ENCODE measurements at places on chromosomes 2 and 18.

DNA sequence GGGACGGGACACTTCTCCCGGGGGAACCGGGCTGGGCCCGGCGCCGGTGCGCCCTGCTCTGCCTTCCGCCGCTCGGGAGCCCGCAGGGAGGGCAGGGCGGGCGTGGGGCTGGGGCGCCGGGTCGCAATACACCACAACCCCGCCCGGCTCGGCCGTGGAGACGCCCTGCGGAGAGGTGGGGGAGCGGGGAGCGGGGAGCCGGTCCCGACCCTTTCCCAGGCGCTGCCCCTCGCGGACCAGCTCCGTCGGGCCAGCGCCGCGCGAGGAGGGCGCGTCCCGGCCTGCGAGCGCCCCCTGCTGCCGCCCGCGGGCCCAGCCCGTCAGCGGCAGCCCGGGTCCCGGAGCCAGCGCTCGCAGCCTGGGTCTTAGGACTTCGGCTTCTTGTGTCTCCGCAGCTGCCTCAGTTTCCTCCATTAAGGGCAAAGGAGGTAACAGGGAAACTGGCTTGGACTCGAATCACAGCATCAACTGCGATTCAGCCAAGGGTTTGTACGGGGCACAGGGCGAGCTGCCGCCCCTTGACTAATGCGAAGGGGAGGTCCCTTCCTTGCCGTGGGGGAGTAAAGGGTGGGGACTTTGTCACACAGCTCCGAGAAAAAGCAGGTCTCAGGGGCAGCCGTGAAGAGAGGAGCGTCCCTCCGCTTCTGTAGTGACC lies 635 bp upstream of the ADRA2B start:
- DNase-seq, result no peak

DNA sequence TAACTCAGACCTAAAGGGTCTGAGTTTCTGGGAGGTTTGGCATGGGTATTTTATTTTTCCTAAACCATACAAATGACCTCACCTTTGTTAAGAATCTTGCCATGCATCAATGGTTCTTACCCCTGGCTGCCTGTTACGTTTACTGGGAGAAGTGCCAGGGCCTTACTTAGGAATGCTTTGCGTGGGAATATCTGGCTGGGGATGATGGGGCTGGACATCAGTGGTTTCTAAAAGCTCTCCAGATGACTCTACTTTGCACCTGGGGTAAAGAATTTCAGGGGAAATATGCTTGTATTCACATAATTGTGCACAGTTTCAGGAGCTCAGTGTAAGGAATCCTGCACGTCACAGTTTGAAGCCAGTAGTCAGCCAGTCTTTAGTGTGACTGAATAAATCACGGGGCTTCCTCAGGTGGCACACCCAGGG lies 18.2 kb upstream of the DAW1 start:
- DNase-seq, result no peak

DNA sequence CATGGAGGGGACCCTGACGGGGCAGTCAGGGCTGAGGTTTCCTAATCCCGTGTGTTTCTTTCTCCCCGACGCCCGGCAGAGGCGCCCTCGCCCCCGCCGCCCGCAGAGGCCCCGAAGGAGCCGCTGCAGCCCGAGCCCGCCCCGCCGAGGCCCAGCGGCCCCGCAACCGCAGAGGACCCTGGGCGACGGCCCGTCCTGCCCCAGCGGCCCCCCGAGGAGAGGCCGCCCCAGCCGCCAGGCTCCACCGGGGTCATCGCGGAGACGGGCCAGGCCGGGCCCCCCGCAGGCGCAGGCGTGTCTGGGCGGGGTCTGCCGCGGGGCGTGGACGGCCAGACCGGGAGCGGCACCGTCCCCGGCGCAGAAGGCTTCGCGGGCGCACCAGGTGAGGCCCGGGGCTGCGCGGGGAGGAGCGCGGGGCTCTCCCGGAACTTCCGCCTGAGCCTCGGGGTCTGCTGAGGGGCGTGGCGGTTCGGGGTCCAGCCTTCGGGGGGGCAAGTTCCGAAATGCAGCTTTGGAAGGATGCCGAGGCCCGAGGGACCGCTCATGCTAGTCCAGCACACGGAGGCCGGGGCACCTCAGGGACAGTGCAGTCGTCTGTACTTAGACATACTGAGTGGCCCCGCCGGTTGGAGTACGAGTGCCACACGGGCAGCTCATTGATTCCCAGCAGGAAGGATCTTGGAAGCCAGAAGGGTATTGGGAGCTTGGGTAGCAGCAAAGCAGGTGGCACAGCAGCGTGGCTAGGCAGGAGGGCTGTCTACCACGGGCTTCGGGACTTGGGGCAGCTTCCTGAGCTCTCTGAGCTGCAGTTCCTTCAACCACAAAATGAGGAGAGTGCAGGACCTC lies 60.1 kb downstream of the EMILIN2 start:
- DNase-seq, result peak; percentile 30

- no peak for DNase-seq
These were observed 98.9 kb upstream of the ZFP36L2 start for GRCh38 chr2:43325107-43325811.

DNA sequence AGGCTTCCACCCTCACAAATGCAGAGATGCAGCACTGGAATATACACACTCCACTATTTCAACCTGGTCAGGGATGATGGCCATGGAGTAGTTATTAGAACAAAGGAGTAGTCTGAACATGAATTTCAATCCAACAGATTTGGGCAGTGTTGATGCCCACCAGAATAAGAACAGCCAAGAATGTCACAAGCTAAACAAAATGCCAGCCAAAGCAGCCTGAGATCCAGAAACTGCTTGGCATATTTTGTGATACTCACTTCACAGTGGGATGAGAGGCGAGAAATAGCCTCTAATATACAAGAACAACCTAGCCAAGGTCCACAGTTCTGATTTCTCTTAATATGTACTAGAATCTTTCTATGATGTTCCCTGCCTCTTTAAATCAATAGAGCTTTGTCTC lies 58.6 kb upstream of the KLF7 start:
- no peak for DNase-seq

GRCh38 chr18:54776282-54776977 lies 51.8 kb upstream of the RAB27B start:
- no peak for DNase-seq

DNA sequence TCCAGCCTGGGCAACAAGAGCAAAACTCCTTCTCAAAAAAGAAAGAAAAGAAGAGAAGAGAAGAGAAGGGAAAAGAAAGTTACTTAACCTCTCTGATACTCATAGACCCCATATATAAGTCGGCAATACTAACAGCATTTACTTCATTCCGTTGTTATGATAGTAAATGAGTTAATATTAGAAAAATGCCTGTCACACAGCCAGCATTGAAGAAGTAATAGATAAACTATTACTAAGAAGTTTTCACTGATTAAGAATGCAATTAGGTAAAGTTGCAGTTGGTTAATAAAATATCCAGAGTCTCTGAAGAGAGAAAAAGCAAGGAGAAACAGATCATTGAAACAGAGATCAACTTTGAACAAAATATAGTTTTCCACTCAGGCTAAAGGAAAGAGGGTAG lies 161.3 kb upstream of the UBE2E3 start:
- no peak for DNase-seq

DNA sequence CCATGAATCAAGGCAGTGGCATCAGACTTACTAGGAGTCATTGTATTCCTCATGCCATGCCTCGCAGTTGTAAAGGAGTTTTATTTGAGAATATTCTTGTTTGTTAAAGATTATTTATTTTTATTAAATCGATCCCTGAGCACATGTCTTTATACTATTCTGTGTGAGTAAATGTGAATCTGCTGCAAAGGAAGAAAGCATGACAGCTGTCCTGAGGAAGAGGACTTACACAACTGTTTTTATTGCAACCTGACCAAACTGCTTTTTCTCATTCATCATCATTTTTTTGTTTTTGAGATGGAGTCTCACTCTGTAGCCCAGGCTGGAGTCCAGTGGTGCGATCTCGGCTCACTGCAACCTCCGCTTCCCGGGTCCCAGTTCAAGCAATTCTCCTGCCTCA lies 34.1 kb downstream of the INO80D start:
- DNase-seq, result no peak

- DNase-seq, result no peak
These were observed 81.9 kb upstream of the MYCN start for GRCh38 chr2:15858466-15858865.

- DNase-seq, result peak; percentile 17
These were observed 65.1 kb upstream of the CTLA4 start for GRCh38 chr2:203802342-203803052.

DNA sequence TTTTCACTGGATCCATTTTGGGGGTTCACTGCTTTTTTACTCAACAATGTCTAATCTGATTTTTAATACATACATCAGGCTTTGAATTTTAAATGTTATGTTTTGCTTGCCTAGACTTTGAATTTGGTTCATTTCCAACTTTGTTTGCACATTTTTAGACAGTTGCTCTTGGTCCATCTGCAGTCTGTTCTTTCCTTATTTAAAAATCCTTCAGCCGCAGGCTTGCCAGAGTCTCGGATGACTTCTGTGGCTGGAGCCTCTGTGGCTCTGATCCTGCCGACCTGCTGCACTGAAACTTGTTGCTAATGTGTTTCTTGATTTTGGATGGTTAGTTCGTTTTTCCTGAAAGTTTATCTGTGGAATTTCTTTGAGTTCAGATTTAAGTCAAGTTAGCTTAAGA lies 172.0 kb upstream of the ALKAL2 start:
- no peak for DNase-seq

DNA sequence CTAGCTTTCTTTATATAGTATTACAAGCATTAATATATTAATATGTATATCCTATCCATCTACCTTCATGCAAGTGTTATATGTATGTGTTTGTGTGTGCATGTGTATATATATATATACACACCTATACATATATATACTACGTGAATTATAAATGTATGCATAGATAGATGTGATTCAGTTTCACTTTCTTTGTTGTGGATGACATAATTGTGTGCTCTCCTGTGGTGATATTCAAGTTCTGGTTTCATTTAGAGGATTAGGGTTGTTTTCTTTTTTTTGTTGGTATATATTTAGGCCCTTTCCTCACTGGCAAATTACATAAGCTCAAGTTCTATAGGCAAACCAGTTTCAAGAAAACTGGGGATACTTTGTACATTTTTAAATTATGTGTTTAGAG lies 225.7 kb upstream of the FANCL start:
- no peak for DNase-seq

- DNase-seq, result no peak
These were observed 774.8 kb upstream of the ID2 start for GRCh38 chr2:7907041-7907440.

DNA sequence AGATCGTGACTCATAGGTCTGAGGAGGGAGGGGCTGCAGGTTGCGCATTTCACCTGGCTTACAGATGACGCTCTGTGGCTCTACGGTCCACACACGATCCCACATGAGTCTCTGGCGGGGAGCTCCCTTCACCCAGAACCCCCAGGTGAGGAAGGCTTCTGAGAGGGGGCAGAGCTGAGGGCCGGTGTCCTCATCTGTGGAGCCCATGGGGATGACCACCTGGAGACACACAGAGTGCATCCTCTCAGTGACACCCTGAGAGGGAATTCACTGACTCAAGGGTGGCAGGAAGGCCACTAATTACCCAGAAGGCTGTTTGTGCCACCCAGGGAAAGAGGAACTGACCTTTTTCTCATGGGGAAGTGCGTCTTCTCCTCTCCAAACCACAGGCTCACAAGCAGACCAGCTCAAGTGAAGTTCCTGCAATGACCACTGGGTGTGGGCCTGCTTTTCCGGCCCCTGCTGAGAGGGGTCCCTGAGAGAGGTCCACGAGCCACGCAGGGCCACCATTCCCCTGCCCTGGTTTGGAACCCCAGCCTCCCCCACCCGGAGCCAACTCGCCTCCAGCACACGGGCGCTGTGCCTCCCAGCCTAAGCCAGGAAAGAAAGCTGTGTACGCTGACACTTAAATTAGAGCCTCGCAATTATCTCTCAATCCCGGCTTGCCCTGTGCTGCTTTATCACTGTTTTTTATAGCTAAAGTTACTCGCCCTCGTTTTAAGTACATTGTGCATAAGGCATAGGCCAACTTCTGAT lies 114.1 kb downstream of the BCL11A start:
- no peak for DNase-seq

DNA sequence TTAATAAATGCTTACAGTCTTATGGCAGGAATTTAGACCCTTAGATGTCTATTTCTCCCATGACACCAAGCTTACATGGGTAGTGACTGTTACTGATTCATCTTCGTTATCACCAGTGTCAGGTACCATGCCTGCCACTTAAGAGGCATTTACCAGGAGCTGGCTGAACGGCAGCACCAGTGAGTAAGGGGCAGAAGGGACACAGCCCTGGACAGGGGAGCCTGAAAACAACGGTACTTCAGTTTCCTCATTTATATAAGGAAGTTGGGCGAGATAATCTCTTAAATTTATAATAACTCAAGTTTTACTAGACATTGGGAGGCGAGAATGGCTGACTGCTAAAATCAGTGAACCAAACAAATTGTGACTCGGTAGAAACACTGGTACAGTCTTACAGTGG lies 1.2 kb downstream of the COA5 start:
- DNase-seq, result no peak

DNA sequence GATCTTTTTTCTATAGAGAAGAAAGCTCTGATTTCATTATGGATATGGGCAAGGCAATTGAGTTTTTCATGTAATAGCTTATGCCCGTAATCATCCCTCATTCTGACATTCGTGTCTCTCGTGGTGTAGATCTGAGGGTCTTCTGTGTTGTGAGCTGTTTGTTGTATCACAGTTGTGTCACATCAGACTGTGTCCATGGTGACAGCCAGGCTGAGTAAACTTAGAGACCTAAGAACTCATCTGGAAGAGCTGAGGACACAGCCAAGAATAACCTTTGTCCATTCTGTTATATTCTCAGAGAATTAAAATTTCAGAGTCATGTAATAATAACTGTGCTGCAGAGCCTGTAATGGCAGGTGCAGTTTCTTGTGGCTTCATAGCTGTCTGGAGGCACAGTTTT lies 116.5 kb downstream of the ATP9B start:
- DNase-seq, result no peak

DNA sequence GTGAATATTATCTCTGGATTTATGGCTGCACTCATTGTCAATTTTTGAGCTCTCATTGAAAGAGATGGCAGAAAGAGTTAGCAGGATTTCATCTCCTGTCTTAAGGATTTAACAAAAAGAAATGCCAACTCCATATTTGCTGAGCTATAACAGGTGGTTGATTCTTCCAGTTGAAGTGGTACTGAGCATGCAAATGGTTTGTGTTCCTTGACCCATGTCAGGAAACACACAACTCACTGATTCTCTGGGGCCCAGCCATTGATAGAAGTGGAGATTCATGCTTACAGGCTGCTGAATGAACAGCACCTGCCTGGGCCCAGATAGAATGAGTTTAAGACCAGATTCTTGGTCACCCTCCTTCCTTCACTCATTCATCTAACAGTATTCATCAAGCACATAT lies 128.8 kb downstream of the CERS6 start:
- DNase-seq, result no peak

- peak; percentile 65 for DNase-seq
These were observed 149.8 kb downstream of the TANC1 start for GRCh38 chr2:159118115-159118858.

GRCh38 chr2:67462738-67463496 lies 65.8 kb downstream of the ETAA1 start:
- no peak for DNase-seq

- DNase-seq, result no peak
These were observed 175.1 kb upstream of the ERBB4 start for GRCh38 chr2:212713681-212714080.

- no peak for DNase-seq
These were observed 25.3 kb downstream of the SCG2 start for GRCh38 chr2:223576873-223577272.

GRCh38 chr18:32595832-32596231 lies 125.2 kb upstream of the GAREM1 start:
- DNase-seq, result no peak

GRCh38 chr18:45760462-45761036 lies 36.6 kb downstream of the SLC14A1 start:
- no peak for DNase-seq

GRCh38 chr18:46706968-46707367 lies 49.9 kb downstream of the ST8SIA5 start:
- DNase-seq, result no peak
